ENCODE measurements at places on chromosomes 12 and 14.
A peak's percentile ranks its signal among the peaks of the same experiment; 100 is the strongest.

GRCh38 chr14:55297611-55298499 lies 26.6 kb downstream of the FBXO34 start:
- H3K4me1 ChIP-seq, result peaks cover 33% of the 10 kb centered on the region
- no peak overlapping the region for H3K4me3 ChIP-seq
- no peaks in the 10 kb centered on the region for H3K27me3 ChIP-seq
- no peak overlapping the region for H3K27ac ChIP-seq

DNA sequence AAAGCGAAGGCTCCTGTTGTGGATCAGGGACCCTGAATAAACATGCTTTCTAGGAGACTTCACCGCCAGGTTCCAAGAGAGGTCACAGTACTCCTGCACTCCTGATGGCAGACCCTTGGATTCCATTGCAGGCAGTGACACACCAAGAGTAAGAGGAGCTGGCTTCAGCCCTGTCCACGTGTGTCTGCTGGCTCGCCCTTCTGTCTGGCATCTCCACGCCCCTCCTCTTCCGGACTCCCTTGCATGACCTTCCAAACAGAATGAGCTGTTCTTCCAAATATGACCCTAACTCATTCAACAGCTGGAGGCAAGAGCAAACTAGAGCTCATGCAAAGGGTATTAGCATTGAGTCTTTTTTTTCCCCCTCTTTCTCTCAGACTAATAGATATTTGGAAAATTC lies 233.0 kb upstream of the PLEKHG7 start:
- peak overlapping the region; percentile 99 for H3K27ac ChIP-seq
- peaks cover 50% of the 10 kb centered on the region for H3K4me1 ChIP-seq
- no peak for DNase-seq
- H3K27me3 ChIP-seq, result no peaks in the 10 kb centered on the region
- no peak overlapping the region for H3K4me3 ChIP-seq
- no peaks in the 10 kb centered on the region for H3K36me3 ChIP-seq

GRCh38 chr14:96905825-96906224 lies 108.6 kb downstream of the VRK1 start:
- no peak overlapping the region for H3K27ac ChIP-seq
- no peaks in the 10 kb centered on the region for H3K36me3 ChIP-seq
- peaks cover 15% of the 10 kb centered on the region for H3K4me1 ChIP-seq

GRCh38 chr12:1606021-1606622 lies 11.7 kb upstream of the FBXL14 start:
- H3K27ac ChIP-seq, result peak overlapping the region; percentile 79
- no peaks in the 10 kb centered on the region for H3K36me3 ChIP-seq
- peak overlapping the region; percentile 61 for H3K4me3 ChIP-seq

- no peaks in the 10 kb centered on the region for H3K36me3 ChIP-seq
- H3K4me3 ChIP-seq, result no peak overlapping the region
- DNase-seq, result no peak
- no peak overlapping the region for H3K27ac ChIP-seq
- no peaks in the 10 kb centered on the region for H3K4me1 ChIP-seq
- no peaks in the 10 kb centered on the region for H3K27me3 ChIP-seq
Measured at GRCh38 chr12:12099102-12099501, 28.4 kb downstream of the BCL2L14 start.

- no peaks in the 10 kb centered on the region for H3K36me3 ChIP-seq
- no peaks in the 10 kb centered on the region for H3K27me3 ChIP-seq
- H3K4me1 ChIP-seq, result no peaks in the 10 kb centered on the region
- no peak overlapping the region for H3K4me3 ChIP-seq
- H3K27ac ChIP-seq, result no peak overlapping the region
Measured at GRCh38 chr14:88934351-88934806, 109.9 kb downstream of the TTC8 start.

- DNase-seq, result no peak
- no peaks in the 10 kb centered on the region for H3K4me1 ChIP-seq
- no peak overlapping the region for H3K4me3 ChIP-seq
Measured at GRCh38 chr14:64723691-64724577, 19.7 kb downstream of the PLEKHG3 start.

DNA sequence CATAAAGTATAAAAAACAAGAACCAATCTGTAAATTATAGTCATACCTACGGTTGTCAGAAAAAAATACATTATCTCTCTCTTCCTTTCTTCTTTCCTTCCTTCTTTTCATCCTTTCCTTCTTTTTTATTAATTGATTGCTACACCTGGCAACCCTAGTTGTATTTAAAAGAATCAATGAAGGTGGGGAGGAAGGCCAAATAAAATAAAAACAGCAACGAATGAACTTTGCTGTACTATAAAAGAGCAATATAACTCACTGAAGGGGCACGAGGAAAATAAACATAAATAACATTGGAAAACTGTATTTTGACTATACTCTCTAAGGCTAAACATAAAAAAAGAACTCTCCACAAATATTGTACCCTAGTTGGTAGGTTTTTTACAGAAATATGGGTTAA lies 898.2 kb upstream of the USP15 start:
- no peak overlapping the region for H3K4me3 ChIP-seq
- no peak overlapping the region for H3K27ac ChIP-seq
- H3K27me3 ChIP-seq, result no peaks in the 10 kb centered on the region
- no peaks in the 10 kb centered on the region for H3K4me1 ChIP-seq
- no peaks in the 10 kb centered on the region for H3K36me3 ChIP-seq
- DNase-seq, result no peak

GRCh38 chr14:40713387-40713786 lies 893.3 kb upstream of the LRFN5 start:
- H3K36me3 ChIP-seq, result no peaks in the 10 kb centered on the region
- H3K4me3 ChIP-seq, result no peak overlapping the region
- no peak overlapping the region for H3K27ac ChIP-seq
- no peaks in the 10 kb centered on the region for H3K27me3 ChIP-seq

DNA sequence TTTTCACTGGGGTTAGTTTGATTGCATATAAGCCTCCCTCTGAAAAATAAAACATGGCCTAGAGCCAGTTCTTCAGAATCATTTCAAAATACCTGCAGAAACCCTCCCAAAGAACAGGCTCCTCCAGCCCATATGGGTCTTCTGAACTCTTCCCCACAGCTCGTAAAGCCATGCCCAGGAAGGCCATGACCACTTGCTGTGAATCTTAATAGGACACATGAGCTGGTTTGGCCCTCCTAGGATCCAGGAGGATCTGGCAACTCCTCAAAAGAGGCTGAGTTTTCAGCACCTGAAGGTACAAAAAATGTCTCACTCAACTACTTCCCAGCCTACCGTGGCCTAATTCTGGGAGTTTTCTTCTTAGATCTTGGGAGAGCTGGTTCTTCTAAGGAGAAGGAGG lies 2.4 kb downstream of the MYBPC1 start:
- H3K4me1 ChIP-seq, result no peaks in the 10 kb centered on the region
- H3K4me3 ChIP-seq, result no peak overlapping the region
- H3K27ac ChIP-seq, result no peak overlapping the region
- no peak for DNase-seq

GRCh38 chr12:75294336-75294735 lies 35.8 kb downstream of the CAPS2 start:
- H3K4me3 ChIP-seq, result no peak overlapping the region
- H3K27ac ChIP-seq, result no peak overlapping the region
- DNase-seq, result no peak
- no peaks in the 10 kb centered on the region for H3K27me3 ChIP-seq

- no peak overlapping the region for H3K27ac ChIP-seq
- no peaks in the 10 kb centered on the region for H3K27me3 ChIP-seq
- DNase-seq, result no peak
- no peaks in the 10 kb centered on the region for H3K36me3 ChIP-seq
- H3K4me3 ChIP-seq, result no peak overlapping the region
- H3K4me1 ChIP-seq, result no peaks in the 10 kb centered on the region
Measured at GRCh38 chr12:130008241-130008640, 104.4 kb upstream of the TMEM132D start.

GRCh38 chr14:101893759-101894158 lies 70.6 kb upstream of the DYNC1H1 start:
- H3K27me3 ChIP-seq, result no peaks in the 10 kb centered on the region
- no peak for DNase-seq

DNA sequence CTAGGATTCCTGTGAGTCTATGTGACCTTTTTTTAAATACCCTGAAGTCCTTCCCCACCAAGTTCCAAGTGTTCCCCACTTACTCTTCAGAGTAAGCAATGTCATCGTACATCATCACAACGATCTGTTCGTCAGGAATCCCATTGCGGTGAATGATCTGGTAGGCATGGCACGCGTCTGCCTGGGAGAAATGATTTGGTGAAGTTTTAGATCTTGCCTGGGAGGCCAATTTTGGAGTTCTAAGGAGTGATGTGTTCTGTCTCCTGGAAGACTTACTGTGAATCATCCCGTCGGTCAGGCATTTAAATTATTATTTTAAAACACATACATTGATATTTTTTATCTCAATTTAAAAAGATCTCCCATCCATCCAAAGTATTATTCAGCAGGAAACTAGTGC lies 29.8 kb downstream of the LGMN start:
- peaks cover 5% of the 10 kb centered on the region for H3K36me3 ChIP-seq
- no peak for DNase-seq
- no peak overlapping the region for H3K27ac ChIP-seq
- H3K4me3 ChIP-seq, result no peak overlapping the region
- H3K27me3 ChIP-seq, result no peaks in the 10 kb centered on the region

GRCh38 chr12:107233551-107233950 lies 140.2 kb upstream of the CRY1 start:
- DNase-seq, result no peak
- H3K36me3 ChIP-seq, result no peaks in the 10 kb centered on the region
- no peak overlapping the region for H3K27ac ChIP-seq
- no peaks in the 10 kb centered on the region for H3K27me3 ChIP-seq
- no peaks in the 10 kb centered on the region for H3K4me1 ChIP-seq

- H3K27ac ChIP-seq, result peak overlapping the region; percentile 24
- peak; percentile 91 for DNase-seq
- peaks cover 18% of the 10 kb centered on the region for H3K4me1 ChIP-seq
- H3K36me3 ChIP-seq, result no peaks in the 10 kb centered on the region
- H3K27me3 ChIP-seq, result peaks cover 5% of the 10 kb centered on the region
- no peak overlapping the region for H3K4me3 ChIP-seq
Measured at GRCh38 chr14:80959496-80959895, 4.1 kb downstream of the TSHR start.

- no peak overlapping the region for H3K4me3 ChIP-seq
- H3K4me1 ChIP-seq, result no peaks in the 10 kb centered on the region
- DNase-seq, result no peak
- H3K27me3 ChIP-seq, result no peaks in the 10 kb centered on the region
- H3K36me3 ChIP-seq, result no peaks in the 10 kb centered on the region
Measured at GRCh38 chr12:88644946-88645702, 64.9 kb upstream of the KITLG start.

DNA sequence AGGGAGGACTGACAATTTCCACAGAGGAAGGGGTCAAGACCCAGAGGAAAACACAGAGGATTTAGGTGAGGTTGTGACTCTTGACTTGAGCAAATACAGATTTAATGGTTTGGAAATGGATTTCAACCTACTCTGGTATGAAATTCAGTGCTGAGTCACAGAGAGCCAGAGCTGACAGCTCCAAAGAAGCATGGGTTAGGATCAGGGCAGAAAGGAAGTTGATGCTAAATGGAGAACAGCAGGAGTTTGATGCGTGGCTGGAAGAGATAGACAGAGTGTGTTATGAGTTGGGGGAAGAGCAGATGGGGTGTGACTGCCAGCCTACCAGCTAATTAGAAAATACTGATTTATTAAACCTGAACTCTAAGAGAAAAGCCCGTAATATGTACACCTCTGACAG lies 272.6 kb downstream of the FOXG1 start:
- DNase-seq, result no peak
- no peaks in the 10 kb centered on the region for H3K27me3 ChIP-seq
- no peak overlapping the region for H3K27ac ChIP-seq
- H3K4me3 ChIP-seq, result no peak overlapping the region

GRCh38 chr12:85484387-85484786 lies 204.4 kb downstream of the ALX1 start:
- no peaks in the 10 kb centered on the region for H3K27me3 ChIP-seq
- no peak overlapping the region for H3K27ac ChIP-seq
- DNase-seq, result no peak
- no peaks in the 10 kb centered on the region for H3K4me1 ChIP-seq
- no peaks in the 10 kb centered on the region for H3K36me3 ChIP-seq

DNA sequence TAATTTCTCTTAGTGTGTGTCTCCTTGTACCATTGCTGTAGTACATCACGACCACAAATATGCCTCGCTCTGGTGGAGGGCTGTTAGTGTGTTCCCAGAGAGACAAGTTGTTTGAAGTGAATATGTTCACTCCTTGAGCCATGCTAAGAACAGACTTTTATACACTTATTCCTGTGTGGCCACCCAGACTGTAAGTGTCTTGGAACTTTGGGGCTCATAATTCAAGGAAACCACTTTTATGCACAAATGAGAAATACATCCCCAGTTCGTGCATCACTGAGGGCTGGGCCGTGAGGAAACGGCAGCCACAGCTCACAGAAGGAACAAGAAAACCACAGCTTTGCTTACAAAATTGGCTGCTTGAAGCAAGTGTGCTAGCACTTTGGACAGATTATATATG lies 362.2 kb upstream of the DDHD1 start:
- no peak overlapping the region for H3K4me3 ChIP-seq
- DNase-seq, result no peak
- H3K27ac ChIP-seq, result no peak overlapping the region

DNA sequence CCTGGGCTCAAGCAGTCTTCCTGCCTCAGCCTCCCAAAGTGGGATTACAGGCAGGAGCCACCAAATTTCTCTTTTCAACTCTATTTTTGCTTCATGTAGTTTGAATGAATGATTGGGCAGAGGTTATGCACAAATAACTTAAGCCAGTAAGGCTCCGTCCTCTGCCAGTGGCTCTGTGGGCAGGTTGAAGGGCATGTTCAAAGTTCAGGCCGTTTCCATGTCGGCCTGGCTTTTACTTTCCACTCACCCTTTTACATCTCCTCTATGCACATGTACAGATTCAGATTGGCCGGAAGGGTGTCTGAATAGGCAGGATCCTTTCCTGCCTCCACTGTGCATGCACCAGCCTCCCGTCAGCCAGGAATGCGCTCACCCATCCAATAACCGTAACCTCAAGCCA lies 132.3 kb downstream of the EML1 start:
- peaks cover 9% of the 10 kb centered on the region for H3K4me1 ChIP-seq
- H3K27ac ChIP-seq, result no peak overlapping the region
- DNase-seq, result no peak
- H3K4me3 ChIP-seq, result no peak overlapping the region

- H3K27me3 ChIP-seq, result no peaks in the 10 kb centered on the region
- H3K4me3 ChIP-seq, result no peak overlapping the region
- H3K4me1 ChIP-seq, result peaks cover 9% of the 10 kb centered on the region
- no peak for DNase-seq
- H3K36me3 ChIP-seq, result no peaks in the 10 kb centered on the region
- H3K27ac ChIP-seq, result no peak overlapping the region
Measured at GRCh38 chr14:91258011-91258618, 13.6 kb upstream of the GPR68 start.

- H3K4me1 ChIP-seq, result no peaks in the 10 kb centered on the region
- DNase-seq, result no peak
- no peaks in the 10 kb centered on the region for H3K36me3 ChIP-seq
- H3K4me3 ChIP-seq, result no peak overlapping the region
- H3K27ac ChIP-seq, result no peak overlapping the region
Measured at GRCh38 chr12:131152587-131152986, 198.9 kb downstream of the ADGRD1 start.

- DNase-seq, result no peak
- no peak overlapping the region for H3K27ac ChIP-seq
- H3K4me1 ChIP-seq, result no peaks in the 10 kb centered on the region
- no peaks in the 10 kb centered on the region for H3K36me3 ChIP-seq
Measured at GRCh38 chr12:58296863-58297262, 355.5 kb downstream of the ATP23 start.

Measured in GM12878 (cell line).